ENCODE measurements at places on chromosomes 1 and 21.

DNA sequence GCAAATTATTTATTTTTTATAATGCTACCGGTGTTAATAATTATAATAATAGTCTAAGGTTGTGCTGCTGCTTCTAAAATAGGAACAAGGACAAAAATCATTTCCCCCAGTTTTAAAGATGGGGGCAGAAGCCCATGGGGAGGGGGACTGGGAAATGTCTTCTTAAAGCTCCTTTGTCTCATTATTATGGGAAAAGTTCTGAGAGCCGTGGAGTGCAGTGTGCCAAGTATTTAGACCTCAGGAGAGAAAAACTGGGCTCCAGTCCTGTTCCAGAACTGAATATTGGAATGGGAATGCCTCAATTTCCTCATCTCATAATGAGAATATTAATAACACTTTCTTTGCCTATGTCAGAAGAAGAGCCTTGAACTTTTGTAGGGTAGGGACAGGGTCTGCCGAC is 40.9 kb upstream of the ATF3 start:
- DNase-seq, result no peak

DNA sequence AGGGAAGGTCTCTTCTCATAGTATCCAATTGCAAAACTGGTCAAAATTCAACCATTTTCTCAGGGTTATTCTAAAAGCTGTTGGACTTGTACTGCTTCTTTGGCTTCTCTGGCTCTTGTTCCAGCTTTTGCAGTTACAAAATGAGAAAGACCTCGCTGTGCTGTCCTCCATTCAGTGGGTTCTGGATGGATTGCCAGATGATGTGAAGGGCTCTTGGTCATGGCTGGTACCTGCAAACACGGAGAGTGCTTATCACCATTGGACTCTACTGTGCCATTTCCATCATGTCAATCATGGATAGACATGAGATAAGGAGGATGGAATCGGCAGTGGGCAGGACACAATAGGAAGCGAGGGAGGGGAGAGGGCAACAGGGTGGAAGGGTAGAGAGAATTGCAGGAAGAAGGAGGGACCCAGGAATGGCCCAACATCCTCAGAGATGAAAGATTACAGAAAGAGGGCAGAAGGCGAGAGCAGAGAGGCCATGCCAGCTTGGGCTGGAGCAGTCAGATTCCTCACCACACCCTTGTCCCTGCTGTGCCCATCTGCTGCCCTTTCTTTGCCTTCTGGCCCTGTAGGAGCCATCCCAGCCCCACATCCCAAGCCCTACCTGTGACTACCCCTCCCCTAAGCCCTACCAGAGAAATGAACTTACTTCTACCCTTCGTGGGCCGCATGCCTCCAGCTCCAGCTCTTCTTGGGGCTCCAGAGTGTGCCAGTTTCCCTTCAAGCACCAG is 70.3 kb downstream of the HIVEP3 start:
- DNase-seq, result no peak

GRCh38 chr1:157959750-157960149 is 33.7 kb upstream of the KIRREL1 start:
- DNase-seq, result no peak

GRCh38 chr1:154586641-154587040 is 19.1 kb downstream of the CHRNB2 start:
- DNase-seq, result no peak

- no peak for DNase-seq
These were observed 12.3 kb upstream of the TRIM17 start for GRCh38 chr1:228429007-228429406.

DNA sequence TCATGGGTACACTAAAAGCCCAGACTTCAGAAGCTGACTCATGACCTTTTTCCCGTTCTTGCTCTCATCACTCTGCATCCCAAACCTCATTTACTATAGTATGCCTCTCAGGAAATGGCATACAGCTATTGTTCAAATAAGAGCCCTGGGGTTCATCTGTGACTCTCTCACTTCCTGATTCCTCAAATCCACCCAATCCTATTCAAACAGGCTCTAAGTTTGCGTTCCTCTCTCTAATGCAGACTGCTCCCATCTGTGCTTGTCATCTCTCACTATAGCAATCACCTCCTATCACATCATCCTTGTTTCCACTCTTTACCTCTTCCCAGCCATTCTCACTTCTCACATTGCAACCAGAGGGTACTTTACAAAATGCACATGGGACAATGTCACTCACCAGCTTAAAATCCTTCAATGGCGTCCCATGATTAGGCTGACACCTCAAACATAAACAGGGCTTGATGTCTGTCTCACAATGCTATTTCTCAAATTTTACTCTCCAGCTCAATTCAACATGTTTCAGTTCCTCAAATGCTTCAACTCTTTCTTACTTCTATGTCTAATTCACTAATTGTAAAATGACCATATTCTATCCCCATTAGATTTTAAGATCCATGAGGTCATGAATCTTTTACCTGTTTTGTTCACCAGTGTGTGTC is 408.4 kb downstream of the NTNG1 start:
- DNase-seq, result no peak

GRCh38 chr1:87968197-87968955 is 639.7 kb downstream of the LMO4 start:
- no peak for DNase-seq

- no peak for DNase-seq
These were observed 78.4 kb downstream of the AK5 start for GRCh38 chr1:77360256-77360655.

GRCh38 chr1:10730985-10731384 is 65.5 kb downstream of the CASZ1 start:
- DNase-seq, result no peak

GRCh38 chr21:16742131-16742641 is 770.7 kb upstream of the CXADR start:
- DNase-seq, result no peak

- no peak for DNase-seq
These were observed 477.5 kb downstream of the SMYD3 start for GRCh38 chr1:246029616-246030015.

DNA sequence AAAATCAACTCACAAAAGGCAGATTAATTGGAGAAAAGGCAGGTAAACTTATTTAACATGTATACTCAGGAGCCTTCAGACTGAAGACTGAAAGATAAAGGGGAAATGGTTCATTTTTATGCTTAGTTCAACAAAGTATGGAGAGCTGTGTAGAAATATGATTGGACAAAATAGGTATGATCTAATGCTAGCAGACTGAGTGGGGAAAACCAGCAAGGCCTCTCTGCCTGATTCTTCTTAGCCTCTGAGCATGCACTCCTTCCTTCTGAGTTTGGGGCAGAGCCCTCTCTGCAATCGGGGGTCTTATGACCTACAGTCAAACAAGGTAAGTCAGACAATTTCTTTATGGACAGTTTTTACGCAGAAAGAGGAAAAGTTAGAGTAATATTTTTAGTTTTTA is 38.8 kb upstream of the SUCO start:
- DNase-seq, result no peak

GRCh38 chr1:11530731-11531311 is 51.9 kb downstream of the DISP3 start:
- DNase-seq, result no peak

DNA sequence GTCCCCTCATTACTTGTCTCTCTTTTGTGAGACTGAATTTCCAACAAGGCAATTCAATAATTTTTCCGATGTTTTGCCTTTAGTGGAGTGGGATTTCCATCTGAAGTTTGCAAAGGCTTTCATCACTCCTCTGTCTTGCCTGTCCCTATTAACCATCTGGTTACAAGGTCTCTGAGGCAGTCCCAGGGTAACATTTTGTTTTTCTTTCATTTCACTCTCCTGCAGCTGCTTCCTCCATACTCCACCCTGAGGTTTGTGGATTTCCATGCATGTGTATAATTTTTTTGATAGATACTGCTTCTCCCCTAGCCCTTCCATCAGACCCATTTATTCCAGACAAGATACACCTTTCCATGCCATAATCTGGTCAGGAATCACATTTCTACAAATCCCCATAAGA is 366.8 kb downstream of the PTBP2 start:
- DNase-seq, result no peak

DNA sequence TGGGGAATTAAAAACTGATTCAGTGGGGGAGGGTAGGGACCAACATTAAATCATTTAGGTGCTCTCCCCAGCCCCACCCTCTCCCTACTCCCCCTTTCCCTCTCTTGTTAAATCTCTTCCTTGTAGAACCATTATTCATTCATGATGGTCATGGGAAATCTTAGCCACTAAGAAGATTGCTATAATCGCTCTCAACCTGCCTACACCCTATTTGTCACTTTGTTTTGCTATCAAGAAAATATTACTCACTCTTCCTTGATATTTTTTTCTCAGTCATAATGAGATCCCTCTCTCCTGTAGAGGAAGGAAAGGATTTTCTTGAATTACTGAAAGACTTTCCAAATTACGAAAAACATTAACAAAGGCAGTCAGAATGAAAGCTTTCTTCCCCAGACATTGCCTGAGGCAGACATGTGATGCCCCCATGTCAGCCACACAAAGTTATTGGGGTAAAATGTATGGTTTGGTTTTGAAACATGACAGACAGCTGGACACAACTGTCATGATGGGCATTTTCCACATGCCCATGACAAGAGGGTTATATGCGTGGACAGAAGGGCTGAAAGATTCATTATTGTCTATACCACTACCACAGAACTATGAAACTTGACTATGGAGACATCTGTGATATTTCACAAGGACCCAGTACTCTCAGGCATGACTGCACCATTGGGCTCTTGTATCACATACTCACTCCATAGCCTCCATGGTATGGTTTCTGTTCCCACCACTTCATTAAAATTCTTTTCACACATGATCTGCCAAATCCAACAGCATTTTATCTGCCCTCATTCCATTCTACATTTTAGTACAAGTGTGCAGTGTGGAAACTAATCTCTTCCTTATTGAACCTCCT is 420.1 kb downstream of the DISC1 start:
- no peak for DNase-seq

- no peak for DNase-seq
These were observed 86.4 kb downstream of the FOXD2 start for GRCh38 chr1:47524272-47524671.

All from CD4-positive, alpha-beta T cell treated with Interferon alpha-2 for 1 hour (primary cell).